ENCODE measurements at places on chromosomes 2 and 18.

GRCh38 chr2:1246991-1247390 lies 166.3 kb upstream of the TPO start:
- no peak for DNase-seq

DNA sequence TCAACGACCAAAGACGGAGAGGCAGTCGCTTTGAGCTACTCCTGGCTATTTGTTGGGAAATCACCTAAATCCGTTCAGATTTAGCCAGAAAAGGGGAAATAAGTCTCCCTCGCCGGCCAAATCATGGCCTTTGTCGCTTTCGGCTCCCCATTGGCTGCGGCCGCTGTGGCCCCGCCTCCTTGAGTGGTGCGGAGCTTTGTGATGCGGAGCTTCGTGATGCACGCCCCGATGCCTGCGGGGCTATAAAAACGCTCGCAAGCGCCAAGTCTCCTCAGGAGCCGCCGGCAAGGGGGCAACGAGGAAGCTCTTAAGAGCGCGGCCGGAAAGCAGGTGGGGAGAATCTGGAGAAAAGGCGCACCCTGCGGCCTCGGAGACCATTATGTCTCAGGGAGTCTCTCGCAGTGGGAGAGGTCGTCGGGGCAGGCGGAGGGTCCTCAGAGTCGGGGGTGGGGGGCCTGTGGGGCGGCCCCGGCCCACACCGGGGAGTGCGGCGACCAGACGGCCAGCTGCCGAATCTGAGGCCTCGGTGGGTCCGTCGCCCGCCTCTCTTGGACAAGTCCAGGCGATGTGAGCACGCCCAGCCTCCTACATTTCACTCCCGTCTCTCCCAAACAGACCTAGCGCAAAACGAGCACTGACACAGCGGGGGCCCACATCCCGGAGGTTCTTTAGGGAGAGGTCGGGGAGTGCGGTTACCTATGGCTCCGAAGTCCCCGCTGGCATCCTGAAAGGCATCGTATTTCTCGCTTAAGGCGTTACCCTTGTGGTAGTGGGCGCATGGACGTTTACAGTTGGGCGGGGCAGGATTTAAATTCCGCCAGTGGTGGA lies at the start of gene CABYR:
Gene CABYR, plus strand, starts transcription at position 274 of the 828 bp plus-strand sequence. CDS start 4,053 bp downstream, outside the sequence.
- peak; percentile 89 for DNase-seq

GRCh38 chr2:130736487-130736886 lies 7.6 kb downstream of the GPR148 start:
- no peak for DNase-seq

DNA sequence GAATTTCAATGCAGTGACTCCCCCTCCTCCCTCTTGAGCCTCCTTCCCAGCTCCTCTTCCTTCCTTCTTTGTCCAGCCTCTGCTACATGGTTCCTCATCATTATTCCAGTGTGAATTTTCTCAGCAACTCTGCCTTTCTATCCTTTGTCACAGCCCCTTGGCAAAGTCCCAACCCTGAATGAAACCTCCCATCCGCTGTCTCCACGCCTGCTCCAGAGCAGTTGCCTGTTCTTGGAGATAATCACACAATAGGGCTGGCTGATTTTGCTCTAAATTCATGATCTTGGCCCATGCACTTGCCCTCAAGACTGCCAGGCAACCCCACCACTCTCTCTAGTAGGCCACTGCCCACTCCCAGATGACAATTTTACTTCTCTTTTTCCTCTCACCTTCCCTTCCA lies 61.4 kb downstream of the BCL2L11 start:
- no peak for DNase-seq

- no peak for DNase-seq
These were observed 132.7 kb downstream of the CTIF start for GRCh38 chr18:48671561-48671945.

- no peak for DNase-seq
These were observed 124.9 kb downstream of the RDH14 start for GRCh38 chr2:18435426-18436037.

DNA sequence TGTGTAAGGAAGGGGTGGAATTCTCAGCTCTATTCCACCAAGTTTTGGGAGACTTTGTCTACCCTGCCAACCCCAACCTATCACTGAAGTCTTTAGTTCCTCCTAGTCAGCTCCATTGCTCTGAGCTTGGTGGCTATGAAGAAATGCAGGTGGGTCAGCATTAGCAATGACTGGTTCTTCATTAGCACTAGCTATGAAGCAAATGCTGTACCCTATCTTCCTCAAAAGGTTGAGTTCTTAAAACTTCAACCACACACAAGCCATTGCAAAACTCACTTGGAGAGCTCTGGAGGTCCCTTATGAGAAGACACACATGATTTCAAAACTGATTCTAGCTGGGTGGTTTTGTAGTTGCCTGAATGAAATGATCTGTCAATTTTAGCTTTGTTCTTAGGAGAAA lies 193.8 kb downstream of the IKZF2 start:
- no peak for DNase-seq

GRCh38 chr2:105376010-105376409 lies 22.8 kb downstream of the FHL2 start:
- DNase-seq = no peak

GRCh38 chr2:128158176-128158575 lies 67.2 kb downstream of the UGGT1 start:
- DNase-seq = no peak
